AG08395 (cell line): ENCODE measurements at places on chromosomes 6 and 20.

GRCh38 chr6:43878823-43879495 lies 108.9 kb downstream of the VEGFA start:
- peak; percentile 33 for DNase-seq

DNA sequence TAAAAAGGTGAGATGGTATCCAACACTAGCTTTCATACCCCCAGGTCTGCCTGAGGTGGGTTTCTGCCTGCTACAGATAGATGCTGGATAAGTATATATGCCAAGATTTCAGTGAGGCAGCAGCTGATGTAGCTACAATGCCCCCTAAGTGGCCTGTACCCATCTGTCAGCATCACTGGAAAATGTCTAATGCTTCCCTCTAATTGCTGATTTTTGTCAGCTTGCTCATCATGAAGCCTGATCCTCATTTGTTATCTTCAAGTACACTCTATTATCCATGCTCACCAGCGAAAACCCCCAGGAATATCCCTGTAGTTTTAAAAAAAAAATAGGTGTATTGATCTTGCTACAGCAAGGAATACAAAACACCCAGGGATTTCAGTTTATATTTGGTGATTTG lies 32.2 kb downstream of the OPRM1 start:
- DNase-seq: no peak

- no peak for DNase-seq
These were observed 69.1 kb downstream of the GJA10 start for GRCh38 chr6:89963391-89963790.

GRCh38 chr6:53582963-53583362 lies 38.1 kb upstream of the GCLC start:
- no peak for DNase-seq
